ENCODE measurements at places on chromosomes 12 and 14. TPM values are rescaled to one million over a fixed set of nuclear protein-coding genes. Genes with fewer than 3 reads are reported as not detected.

GRCh38 chr12:93460003-93460402 is 7.3 kb upstream of the MRPL42 start:
- no peak for DNase-seq

GRCh38 chr14:50964683-50965390 is 20.6 kb upstream of the PYGL start:
- no peak for DNase-seq

DNA sequence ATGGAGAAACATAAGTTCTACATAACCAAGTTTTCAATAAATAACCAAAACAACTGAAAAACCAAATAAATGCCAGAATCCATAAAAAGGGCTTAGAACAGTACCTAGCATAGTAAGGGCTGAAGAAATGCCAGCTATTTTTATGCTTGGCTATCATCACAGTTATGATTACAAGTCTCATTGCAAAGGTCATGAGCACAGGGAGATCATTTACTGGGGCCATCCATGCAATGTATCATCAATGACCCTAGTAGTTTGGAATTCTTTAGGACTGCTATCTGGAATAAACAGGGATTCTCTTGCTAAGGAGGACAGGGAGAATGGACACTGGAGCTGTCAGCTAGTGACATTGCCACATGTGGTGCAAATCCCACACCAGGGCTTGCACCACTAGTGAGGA is 92.5 kb upstream of the NAP1L1 start:
- DNase-seq, result no peak

- no peak for DNase-seq
These were observed 30.3 kb downstream of the HMGA2 start for GRCh38 chr12:65854629-65855028.

DNA sequence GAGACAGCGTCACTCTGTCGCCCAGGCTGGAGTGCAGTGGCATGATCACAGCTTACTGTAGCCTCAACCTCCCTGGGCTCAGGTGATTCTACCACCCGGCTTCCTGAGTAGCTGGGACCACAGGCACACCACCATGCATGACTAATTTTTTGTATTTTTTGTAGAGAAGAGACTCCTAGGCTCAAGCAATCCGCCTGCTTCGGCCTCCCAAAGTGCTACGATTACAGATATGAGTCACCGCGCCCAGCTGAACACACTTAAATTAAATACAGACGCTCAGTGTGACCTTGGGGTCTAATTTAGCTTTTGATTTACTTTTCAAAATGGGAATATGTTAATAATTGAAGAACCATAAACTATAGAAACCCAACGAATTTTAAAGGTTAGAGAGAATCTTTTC is 77.2 kb downstream of the C2CD5 start:
- DNase-seq, result no peak

MYF5 gene
- polyA plus RNA-seq, result not detected

PSMC6 gene
- 50.9 TPM for polyA plus RNA-seq

GON7 gene
- polyA plus RNA-seq, result 23.5 TPM

MAPK1IP1L gene
- 118 TPM for polyA plus RNA-seq

Data from naive B cell (primary cell).